Stimulated activated CD4-positive, alpha-beta T cell treated with anti-CD3 and anti-CD28 coated beads, Interleukin-15, amount 100 ng/mL, for 24 hours (primary cell): ENCODE measurements at places on chromosomes 1 and 21.
A peak's percentile ranks its signal among the peaks of the same experiment; 100 is the strongest.

GRCh38 chr1:157363660-157364140, 188.6 kb downstream of the FCRL5 start:
- peak; percentile 12 for DNase-seq

GRCh38 chr21:45992301-45993209, 11.0 kb downstream of the COL6A1 start:
- DNase-seq: peak; percentile 1

GRCh38 chr21:37758982-37759381, 157.3 kb downstream of the KCNJ6 start:
- DNase-seq: peak; percentile 26

- no peak for DNase-seq
These were observed 13.4 kb upstream of the SLC25A44 start for GRCh38 chr1:156180471-156180870.

- no peak for DNase-seq
These were observed 16.1 kb upstream of the LDLRAP1 start for GRCh38 chr1:25527226-25527846.

- DNase-seq: no peak
These were observed 7.8 kb downstream of the PYHIN1 start for GRCh38 chr1:158939180-158939579.

DNA sequence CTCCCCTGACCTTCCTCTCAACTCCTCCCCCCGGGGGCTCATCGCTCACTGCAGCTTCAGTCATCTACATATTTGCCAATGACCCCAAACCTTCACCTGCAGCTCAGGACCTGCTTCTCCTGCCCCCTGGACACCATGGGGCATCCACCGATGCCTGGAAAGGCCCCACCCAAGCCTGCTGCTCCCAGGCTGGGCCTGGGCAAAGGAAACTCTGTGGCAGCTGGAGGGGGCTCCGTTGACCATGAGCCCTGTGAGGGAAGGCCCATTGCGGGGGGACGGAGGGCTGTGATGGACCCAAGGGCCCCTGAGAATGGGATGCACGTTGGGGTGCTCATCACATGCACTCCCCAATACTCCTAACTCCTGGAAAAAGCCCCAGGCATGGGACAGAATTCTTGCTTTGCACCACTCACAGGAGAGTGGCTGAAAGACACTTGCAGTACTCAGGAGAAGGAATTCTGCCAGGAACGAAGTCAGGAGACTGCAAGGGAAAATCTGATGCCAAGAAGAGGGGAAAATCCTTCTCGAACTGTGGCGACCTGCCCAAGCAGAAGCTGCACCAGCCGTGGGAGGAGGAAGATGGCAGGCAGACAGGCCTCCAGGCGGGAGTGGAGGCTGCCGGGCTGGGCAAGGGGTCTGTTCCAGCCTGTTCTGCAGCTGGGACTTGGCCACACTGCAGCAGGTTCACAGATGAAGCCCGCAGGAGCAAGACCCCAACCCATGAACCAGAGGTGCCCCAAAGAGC, 18.4 kb downstream of the MATN1 start:
- DNase-seq: no peak

DNA sequence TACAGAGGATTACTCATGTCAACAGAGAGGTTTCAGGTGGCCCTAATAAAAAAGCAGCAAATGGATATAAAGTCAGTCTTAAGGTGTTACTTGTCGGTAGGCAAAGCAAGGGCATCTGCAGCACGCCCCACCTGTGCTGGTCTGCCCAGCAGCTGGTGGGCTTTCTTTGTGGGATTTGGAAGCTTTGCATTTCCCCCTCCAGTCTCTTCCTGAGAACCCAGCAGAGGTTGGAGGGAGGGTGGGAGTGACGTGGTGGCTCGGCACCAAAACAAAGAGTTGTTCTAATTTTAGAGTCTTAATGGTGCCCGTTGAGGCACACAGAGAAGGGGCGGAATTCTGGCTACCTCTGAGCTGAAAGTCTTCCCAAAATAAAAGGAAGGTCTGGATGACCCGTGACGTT, 4.8 kb upstream of the PCBP3 start:
- no peak for DNase-seq

GRCh38 chr1:32716312-32717148, 14.0 kb upstream of the SYNC start:
- DNase-seq: peak; percentile 76

DNA sequence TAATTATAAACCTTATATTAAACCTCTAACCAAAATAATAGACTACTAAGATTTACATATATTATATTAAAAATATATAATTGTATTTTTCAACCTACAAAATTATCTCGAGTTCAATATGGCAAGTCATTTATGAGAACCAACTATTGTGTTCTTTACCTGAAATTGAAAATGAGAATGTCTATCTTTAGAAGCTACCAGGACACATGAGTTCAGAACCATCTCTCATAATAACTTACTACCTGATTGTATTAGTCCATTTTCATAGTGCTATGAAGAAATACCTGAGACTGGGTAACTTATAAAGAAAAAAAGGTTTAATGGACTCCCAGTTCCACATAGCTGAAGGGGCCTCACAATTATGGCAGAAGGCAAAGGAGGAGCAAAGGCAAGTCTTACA, 6.8 kb downstream of the HAO2 start:
- no peak for DNase-seq

- peak; percentile 67 for DNase-seq
These were observed 12.2 kb downstream of the ZDHHC18 start for GRCh38 chr1:26838474-26839338.

DNA sequence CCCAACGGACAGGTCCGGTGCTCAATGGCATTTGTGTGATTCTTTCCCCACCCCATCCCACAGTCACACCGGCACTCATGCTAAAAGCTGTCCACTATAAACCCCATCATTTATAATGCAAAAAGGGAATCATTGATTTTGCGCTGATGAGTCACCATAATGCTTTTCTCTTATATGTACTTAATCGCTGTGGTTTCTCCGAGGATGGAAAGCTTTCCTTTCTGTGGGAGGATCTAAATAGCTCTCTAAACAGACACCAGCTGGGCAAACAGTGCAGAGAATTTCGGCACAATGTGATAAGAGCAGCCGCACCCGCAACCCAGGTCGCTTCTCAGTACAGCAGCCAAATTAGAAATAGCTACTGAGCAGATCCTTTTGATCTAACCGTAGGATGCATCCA, 85.6 kb downstream of the SETD4 start:
- DNase-seq: no peak

- DNase-seq: no peak
These were observed 2.7 kb downstream of the DAB1 start for GRCh38 chr1:57420981-57421785.

DNA sequence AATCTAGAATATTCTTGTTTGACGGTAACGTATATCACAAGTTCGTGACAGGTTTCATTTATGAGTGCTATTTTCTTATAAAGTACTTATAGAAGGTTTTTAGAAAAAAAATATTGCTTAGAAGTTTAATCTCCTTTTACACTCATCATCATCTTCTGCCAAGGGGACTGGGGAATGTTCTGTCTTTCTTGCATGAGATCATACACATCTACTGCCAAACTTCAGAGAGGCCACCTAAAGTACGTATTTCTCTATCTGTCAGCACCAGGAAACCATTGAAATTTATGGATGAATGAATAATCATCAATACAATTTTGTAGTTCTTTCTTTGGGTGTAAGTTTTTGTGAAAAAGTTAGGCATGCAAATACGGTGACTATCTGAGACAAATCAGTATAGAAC, 245.8 kb downstream of the SPATA17 start:
- DNase-seq: no peak

GRCh38 chr1:233689748-233690254, 75.9 kb downstream of the KCNK1 start:
- no peak for DNase-seq

- no peak for DNase-seq
These were observed 4.2 kb downstream of the S100A12 start for GRCh38 chr1:153371231-153371630.

GRCh38 chr1:156424806-156425432, 55.9 kb downstream of the RHBG start:
- no peak for DNase-seq

DNA sequence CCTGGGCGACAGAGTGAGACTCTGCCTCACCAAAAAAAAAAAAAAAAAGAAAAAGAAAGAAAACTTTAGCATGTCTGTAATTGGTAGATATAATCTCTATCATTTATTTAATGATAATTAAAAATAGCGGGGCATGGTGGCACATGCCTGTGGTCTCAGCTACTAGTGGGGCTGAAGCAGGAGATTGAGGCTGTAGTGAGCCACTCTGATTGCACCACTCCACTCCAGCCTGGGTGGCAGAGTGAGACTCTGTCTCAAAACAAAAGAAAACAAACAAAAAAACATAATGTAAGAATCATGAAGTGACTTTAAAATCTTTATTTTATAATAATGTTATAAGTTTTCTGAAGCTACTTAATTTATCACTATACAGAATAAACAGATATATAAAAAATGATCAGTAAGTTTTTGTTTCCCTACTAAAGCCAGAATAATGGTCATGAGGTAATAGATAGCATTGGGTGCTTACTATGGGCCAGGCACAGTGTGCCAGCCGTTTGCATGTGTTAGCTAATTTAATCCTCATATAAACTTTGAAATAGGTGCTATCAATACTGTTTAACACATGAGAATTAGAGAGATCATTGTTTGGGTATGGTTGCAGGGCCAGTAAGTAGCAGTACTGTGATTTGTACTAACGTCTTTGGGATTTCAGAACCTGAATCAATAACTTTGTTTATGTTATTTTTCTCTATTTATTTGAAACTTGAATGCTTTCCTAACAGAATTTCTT, 23.8 kb downstream of the CLIC4 start:
- DNase-seq: no peak

DNA sequence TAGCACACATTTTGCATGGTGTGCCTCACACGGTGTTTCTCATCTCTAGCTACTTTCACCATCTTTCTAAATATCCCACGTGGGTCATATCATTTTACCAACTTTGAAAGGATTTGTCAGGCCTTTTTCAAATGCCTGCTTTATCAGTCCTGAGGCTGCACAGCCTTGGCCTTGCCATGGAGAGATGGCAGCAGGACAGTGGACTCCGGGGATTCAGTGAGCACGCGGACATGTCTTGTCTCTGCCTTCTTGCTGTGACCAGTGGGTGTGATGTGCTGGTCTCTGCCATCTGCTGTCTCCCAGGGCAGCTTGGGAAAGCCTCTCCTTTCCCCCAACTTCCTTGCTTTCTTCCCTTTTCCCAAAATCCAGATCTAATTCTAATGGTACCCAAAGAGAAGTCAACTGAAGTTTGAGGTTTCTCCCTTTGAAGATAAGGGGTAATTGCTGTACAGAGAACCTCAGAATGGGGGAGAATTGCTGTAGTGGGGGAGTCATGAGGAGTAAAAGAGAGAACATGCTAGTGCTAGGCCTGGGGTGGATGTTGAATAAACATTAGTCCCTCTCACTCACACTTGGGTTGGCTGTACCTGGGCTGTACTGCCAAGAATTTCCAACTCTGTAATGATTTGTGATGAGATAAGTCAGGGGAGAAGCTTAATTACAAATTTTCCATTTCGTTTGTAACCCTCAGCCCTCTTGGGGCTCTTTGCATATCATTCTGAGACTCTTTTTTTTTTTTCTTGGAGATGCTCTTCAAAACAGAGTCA, 99.5 kb downstream of the GALNT2 start:
- peak; percentile 14 for DNase-seq

GRCh38 chr1:246687002-246687401, 37.2 kb upstream of the SCCPDH start:
- no peak for DNase-seq

DNA sequence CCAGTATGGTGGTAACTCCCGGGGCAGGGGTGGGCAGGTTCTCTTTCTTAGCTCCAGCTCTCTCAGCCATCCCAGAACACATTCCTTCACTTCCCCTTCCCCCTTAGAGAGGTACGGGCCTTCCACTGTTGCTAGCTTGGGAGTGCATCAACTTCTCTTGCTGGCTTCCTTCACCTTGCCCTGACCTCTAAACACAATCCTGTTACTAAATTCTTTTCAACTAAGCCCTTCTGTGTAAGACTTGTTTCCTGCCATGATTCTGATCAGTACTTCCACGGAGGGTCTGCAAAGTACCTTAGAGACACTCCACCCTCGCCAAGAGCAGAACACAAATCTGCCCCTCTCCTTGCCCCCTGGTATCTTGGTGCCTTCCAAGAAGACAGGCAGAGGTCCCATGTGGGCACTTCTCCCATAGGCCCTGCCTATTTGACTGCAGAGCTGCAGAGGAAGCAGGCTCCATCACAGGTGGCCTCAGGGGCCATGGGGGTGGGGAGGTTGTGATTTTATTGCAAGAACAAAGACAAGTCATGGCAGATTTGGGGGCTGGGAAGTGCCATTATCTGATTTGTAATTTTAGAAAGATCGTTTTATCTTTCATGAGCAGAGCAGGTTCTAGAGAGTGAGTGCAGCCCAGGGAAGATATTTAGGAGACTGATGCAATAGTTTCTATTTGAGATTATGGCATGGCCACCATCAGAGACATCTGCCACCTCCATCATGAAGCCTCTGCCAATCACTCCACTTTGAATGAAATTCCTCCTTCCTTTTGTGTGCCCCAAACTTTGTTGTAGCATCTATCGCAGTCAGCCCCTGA, 182.5 kb upstream of the JUN start:
- no peak for DNase-seq

DNA sequence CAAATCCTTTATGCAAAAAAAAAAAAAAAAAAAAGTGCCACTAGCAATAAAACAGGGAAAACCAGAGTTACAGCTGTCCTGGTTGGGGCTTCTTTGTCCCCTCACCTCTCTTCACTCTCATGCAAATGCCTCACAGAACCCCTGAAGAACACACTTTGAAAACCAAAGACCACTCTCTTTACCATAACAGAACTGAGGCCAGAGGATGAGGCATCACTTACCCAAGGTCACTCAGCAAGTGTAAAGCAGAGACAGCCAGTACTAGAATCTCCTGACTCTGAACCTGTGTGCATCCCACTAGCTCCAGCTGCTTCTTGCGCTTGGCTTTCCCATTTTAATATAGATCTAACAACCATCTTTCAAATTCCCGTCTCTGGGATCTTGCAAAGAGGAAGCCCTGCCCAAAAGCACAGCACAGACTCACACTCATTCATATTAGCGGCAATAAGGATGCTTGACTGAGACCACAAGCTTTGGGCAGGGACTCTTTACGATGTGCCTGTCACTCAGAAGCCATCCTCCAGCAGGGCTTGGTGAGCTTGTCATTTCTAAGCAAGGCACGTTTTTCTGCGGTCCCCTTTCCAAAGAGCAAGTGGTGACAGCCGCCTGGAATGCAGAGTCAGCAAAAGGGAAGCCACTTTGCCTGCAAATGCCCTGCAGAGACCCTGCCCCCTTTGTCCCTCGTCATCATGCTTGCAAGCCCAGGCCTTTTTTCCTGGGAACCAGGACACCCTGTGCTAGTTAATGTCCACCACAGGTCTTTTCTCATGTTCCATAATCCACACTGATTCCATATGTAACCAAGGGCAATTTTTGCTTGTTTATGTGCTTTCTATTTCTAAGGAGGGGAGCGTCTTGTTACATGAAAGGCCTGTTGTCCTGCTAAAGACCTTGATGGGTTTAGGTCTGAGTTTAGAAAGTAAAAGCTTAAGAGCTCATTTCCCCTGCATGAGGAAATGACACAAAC, 76.5 kb upstream of the NFIA start:
- DNase-seq: no peak

GRCh38 chr1:245166471-245166885, 11.7 kb downstream of the KIF26B start:
- no peak for DNase-seq
